ENCODE measurements at places on chromosomes 6 and 20. TPM values are rescaled to one million over a fixed set of nuclear protein-coding genes. Genes with fewer than 3 reads are reported as not detected.
A peak's percentile ranks its signal among the peaks of the same experiment; 100 is the strongest.

DNA sequence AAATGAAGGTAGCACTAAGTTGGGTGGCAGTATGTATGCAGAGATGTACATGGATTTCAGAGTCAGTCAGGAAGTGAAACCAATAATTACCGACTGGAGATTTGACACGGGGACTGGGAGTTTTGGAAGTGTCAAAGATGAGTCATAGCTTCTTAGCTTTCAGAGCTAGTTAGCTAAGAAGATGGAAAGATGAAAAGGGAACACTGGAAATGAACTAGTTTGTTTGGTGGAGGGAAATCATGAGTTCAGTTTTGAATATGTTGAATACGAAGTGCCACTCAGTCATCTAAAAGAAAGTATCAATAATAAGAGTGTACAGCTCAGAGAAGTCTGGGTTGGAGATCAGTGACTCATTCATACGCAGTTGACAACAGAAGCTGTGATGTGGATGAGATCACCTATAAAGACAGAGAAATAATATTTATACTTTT lies 7.5 kb downstream of the ESF1 start:
- no peaks in the 10 kb centered on the region for H3K27me3 ChIP-seq
- H3K27ac ChIP-seq = no peak overlapping the region
- H3K4me3 ChIP-seq = no peak overlapping the region

Gene ZNF831
- total RNA-seq = 23.1 TPM

DNA sequence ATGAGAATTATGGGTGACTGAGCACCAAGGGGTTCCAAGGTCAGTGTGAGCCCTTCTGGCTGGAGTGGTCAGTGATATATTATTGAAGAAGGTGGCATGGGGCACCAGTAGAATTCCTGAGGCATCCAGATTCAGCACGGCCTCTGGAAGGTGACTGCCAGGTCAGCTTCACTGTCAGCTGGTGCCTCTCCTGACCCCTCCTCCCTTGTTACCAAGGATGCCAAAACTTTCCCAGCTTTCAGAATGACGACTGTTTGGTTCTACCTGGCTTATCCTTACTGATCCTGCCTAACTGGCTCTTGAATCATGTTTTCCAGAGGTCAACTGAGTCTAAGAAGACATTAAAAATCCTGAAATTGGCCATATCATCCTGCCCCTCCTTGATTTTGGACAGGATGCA lies 189.2 kb upstream of the AGPAT4 start:
- H3K4me1 ChIP-seq = no peaks in the 10 kb centered on the region
- no peak for DNase-seq

DNA sequence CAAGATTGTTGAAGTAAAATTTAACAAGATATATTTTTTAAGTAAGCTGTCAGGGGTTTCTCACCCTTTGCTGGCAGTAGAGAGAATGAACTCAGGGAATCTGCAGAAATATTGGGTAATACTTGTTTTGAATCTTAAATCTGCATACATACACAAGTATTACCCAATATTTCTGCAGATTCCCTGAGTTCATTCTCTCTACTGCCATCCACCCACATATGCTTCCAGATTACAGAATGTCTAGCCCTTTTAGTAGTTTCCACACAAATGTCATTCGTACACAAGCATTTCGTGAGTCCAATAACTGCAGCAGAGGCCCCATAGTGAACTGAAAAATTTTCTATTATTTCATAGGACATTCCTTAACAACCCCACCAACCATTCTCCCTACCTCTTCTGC lies 69.6 kb upstream of the TNFRSF21 start:
- no peaks in the 10 kb centered on the region for H3K36me3 ChIP-seq
- H3K4me1 ChIP-seq = no peaks in the 10 kb centered on the region
- no peaks in the 10 kb centered on the region for H3K27me3 ChIP-seq
- H3K27ac ChIP-seq = no peak overlapping the region
- DNase-seq = no peak

- peaks cover 34% of the 10 kb centered on the region for H3K27me3 ChIP-seq
- H3K27ac ChIP-seq = no peak overlapping the region
- no peaks in the 10 kb centered on the region for H3K36me3 ChIP-seq
- peak overlapping the region; percentile 49 for H3K4me3 ChIP-seq
- DNase-seq = no peak
These were observed 575 bp upstream of the CNR1 start for GRCh38 chr6:88166493-88167351.

Gene TNFRSF6B
- 0.37 TPM for total RNA-seq
